ENCODE measurements at places on chromosomes 12 and 14.

DNA sequence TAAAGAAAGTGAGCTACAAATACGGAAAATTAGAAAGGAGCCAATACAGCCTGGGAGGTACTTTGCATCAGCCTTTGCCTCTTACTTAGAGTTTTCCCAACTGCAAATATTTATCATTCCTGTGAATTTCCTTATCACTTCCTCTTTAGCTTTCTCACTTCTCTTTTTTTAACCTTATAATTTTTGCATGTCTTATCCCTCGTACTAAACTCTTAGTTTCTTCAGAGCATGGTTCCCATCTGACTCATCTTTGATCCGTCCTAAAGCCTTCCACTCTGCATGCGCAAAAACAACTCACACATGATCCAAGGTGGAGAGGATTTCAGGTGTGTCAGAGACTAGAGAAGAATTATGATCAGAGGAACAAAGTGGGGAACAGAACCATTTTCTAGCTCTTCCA, 9.6 kb upstream of the SNAPC1 start:
- DNase-seq, result no peak

DNA sequence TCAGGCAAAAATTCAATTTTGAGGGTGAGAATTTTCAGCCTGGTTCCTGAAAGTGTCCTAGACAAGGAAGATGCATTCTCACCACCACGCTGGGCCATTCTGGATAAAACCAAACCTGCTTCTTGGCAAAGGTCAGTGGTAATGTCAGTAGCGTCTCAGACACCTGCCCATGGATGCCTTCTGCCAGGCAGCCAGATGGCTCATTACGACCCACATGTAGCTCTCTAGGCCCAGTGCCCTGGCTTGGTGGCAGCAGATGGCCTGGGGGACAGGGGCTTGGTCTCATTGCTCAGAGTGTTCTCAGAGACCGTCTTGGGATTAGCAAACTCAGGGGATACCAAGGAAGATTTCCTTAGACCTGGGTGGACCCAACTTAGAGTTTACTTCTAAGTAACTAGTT, 105.1 kb downstream of the ARF6 start:
- DNase-seq, result no peak

DNA sequence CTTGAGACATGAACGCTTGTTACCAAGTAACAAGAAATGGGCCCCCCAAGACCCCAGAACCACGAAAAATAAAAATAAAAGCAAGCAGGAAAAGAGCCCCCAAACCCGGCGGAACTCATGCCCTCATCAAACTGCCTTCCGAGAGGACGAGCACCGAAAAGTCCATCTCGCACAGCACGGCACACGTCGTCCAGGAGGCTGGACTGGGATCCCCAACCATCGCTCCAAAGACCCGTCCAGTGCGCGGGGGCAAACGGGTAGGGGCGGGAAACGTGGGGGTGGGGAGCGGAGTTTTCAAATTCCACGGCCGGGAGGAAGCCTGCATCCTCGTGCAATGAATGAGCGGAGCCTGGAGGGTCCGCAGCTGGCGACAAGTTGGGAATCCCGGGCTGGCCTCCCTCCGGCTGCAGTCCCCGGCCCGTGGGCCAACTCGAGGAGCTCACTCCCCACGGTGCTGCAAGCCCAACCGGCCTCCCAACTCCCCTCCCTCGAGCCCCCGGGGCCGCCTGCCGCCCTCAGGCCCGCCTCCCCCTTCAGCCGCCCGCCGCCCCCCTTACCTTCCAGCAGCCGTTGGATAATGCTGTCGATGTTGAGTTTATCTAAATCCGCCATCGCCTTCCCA, 484 bp downstream of the PPP1CC start:
- DNase-seq, result no peak

- DNase-seq, result no peak
Observed at GRCh38 chr14:41960281-41960680, 353.6 kb downstream of the LRFN5 start.

- DNase-seq, result no peak
Observed at GRCh38 chr12:24697769-24698168, 251.1 kb downstream of the BCAT1 start.

DNA sequence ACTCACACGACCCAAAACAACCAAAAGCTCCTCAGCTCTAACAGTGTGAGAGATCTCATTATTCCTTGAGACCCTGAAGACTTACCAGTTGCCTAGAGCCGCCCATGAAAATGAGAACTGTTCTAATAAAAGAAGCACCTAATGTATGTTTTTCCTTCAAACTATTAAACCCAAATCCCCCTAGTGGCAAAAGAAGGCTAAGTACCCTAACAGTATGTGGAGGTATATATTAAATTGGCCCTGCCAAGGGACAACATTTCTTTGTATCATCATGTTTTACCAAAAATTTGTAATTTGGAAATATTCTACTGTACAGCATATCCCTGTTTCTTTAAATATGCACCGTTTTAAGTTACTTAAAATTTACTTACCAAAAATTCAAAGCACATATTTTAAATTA, 38.0 kb upstream of the PPFIA2 start:
- no peak for DNase-seq

- DNase-seq, result no peak
Observed at GRCh38 chr14:46573498-46573897, 78.1 kb downstream of the RPL10L start.

- no peak for DNase-seq
Observed at GRCh38 chr14:50541159-50541567, 8.8 kb upstream of the MAP4K5 start.

GRCh38 chr12:22539055-22539454, 5.3 kb downstream of the C2CD5 start:
- no peak for DNase-seq

DNA sequence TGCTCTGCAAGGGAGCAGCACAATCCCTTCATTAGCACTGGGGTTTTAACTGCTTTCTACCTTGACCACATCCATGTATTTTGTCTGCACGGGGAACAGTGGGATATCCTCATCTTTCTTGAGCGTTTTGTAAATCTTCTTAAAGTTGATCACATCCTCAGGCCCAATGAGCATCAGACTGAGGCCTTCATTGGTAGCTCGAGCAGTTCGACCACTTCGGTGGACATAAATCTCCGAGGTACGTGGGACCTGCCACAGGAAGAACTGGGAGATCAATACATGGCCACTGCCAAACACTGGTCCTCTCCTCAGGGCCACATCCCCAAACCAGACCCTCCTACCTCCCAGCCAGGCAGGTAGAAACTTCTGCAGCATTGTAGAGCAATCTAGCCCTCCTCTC, 26.1 kb downstream of the DDX24 start:
- no peak for DNase-seq

- no peak for DNase-seq
Observed at GRCh38 chr14:68254669-68255527, 435.3 kb downstream of the RAD51B start.

- no peak for DNase-seq
Observed at GRCh38 chr14:93049315-93049714, 66.4 kb downstream of the ITPK1 start.

GRCh38 chr12:111204788-111205241, 164.1 kb downstream of the PHETA1 start:
- DNase-seq, result no peak

DNA sequence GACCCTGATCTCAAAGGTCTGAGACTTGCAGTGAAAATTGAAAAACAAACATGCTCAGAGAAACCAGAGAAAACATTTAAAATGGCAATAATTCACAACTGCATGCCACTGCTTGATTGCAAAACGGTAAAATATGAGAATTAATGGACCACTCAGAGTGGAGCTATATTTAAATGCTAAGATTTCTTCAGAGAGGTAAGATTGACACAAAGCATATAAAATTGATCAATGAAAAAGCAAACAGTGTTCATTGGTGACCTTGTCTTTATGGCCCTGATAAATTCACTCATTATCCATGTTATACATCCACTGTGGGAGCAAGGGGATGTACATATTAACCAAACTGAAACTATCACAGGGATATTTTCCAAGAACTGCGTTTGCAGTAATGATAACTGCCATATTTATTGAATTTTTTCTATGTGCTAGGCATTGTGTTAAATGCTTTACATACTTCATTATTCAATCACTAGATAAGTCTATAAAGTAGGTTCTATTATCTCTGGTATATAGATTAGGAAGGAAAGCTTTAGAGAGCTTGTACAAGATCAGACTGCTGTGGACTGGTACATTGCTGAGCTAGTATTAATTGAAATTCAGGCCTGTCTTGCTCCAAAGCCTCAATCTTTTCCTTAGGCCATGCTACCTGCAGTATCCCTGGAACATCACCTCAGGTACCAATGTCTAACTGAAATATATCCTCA, 113.9 kb upstream of the LMO3 start:
- no peak for DNase-seq

DNA sequence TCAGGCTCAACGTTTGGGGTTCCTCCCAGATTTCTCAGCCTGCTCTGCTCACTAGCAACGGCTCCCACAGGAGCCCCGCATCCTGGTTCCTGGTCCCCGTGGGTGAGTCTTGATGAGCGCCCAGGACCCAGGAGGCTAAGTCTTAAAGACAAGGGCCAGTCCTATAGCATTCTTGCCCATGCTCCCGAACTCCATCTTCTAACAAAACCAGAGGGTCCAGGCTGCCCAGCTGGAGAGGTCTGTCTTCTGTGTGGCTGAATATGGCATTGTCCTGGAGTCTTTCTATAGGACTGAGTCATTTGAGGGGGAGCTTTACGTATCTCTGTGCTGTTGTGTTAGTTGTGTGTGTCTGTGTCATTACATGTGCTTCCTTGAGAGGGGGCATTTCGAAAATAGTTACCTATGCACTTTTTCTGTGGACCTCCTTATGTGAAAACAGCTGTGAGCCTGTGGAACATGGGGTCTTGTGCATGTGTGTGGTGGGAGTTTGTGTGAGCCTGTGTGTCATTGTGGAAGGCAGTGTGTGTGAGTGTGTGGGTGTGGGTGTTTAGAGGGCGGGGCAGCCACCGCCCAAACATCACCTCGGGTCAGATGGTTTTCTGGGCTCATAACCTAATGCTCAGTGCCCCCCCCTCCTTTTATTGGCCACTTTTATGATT, 9.1 kb upstream of the TBX5 start:
- DNase-seq, result no peak

DNA sequence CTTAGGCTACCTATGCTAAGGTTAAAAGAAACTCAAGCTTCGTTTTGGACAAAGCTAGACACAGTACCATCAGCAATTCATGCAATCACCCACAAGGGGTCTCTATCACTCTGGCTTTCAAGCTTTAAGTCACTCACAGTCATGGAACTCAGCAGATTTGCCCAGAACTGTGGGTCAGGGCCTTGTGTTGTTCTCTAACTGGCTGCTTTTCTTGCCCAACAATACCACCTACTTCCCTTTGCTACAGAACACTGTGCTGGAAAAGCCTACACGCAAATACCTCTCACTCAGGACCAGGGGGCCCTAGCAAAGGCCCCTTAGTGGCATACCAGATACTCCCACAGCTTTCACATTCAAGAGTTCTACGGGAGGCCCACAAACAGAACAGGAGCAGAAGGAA, 9.1 kb downstream of the NEMP1 start:
- DNase-seq, result no peak

GRCh38 chr12:108332791-108333382, 6.2 kb downstream of the CMKLR1 start:
- DNase-seq, result no peak

GRCh38 chr14:104560586-104560945, 19.0 kb upstream of the C14orf180 start:
- no peak for DNase-seq

GRCh38 chr14:69274321-69274720, 14.4 kb downstream of the GALNT16 start:
- no peak for DNase-seq

DNA sequence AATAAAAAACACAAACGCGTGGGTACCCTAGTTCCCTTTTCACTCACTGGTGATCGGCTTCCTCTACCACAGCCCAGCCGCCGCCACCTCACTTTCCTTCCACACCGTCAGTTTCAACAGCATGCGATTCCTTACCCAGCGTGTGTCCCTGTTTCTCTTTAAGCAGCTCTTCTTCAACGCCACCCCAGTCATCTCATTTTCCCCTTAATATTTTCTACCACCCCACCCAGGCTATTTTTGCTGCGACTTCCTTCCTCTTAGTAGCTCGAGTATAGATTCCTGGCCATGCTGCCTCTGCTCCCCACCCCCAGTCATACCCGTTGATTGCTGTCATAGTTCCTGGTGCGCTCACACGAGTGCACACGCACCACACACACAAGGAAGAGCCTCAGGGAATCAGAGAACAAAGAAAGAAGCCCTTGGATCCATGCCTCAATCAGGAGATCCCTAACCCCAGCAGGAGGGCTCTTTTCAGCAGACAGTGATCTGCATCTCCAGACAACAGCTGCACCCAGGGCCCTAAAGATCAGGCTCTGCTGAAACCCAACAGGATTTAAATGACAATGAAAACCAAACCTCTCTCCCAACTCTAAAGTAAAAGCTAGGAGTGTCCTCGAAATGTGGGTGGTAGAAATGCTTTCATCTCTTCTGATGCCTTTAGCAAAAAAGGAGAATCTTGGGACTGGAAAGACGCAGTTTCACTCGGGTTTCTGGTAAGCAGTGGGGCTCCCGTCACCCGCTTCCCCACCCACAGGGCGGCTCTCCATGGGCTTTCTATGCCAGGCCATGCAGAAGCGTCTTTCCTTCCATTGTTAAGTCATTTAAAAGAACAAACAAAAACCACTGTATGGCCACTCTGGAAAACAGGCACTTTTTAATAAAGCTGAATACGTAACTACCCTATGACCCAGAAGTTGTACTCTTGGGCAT, 23.8 kb downstream of the VPS37B start:
- DNase-seq, result no peak

- no peak for DNase-seq
Observed at GRCh38 chr12:18427520-18427919, 166.2 kb downstream of the PIK3C2G start.

- DNase-seq, result no peak
Observed at GRCh38 chr14:70094106-70094505, 94.6 kb downstream of the SLC8A3 start.

DNA sequence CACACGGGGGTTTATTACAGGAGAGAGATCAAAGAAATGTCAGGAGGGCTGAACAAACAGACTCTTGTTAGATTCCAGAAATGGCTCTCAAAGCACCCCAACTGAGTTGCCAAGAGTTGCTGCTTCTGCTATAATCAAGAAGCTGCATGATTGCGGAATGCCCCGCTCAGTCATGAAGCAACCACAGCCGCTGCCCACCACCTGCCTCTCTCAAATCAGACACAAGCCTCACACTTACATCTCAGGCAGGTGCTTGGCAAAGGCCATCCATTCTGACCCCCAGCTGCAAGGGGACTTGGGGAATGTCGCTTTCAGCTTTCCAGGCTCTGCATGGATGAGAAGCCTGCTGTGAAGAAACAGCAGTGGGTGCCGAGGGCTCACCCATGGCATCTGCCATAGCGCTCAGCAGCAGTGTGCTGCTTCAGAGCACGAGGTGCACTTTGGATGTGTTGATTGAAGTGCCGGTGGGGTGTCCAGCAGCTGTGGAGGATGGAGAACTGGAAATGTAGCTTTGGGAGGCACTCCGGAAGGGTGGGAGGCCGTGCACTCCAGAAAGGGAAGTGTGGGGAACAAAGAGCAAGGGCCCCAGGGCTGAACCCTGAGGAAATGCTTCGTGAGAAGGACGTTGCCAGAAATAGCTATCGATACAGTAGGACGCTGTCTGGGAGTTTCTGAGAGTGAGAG, 37.7 kb downstream of the LRRC74A start:
- DNase-seq, result no peak

GRCh38 chr12:49330631-49331379, 6.2 kb downstream of the C1QL4 start:
- DNase-seq, result no peak

GRCh38 chr12:16531621-16532020, 74.3 kb downstream of the LMO3 start:
- no peak for DNase-seq
